ENCODE measurements at places on chromosomes 2 and 18. TPM values are rescaled to one million over a fixed set of nuclear protein-coding genes. Genes with fewer than 3 reads are reported as not detected.

ANKRD62 gene
- total RNA-seq, result not detected

TYMS gene
- not detected for total RNA-seq

COBLL1 gene
- total RNA-seq, result 5.6 TPM

NT5DC4 gene
- total RNA-seq, result not detected

GPAT2 gene
- total RNA-seq, result 11.7 TPM

REG1A gene
- total RNA-seq, result not detected

NT5C1B gene
- total RNA-seq, result not detected

RRM2 gene
- total RNA-seq, result 0.66 TPM

IL36G gene
- not detected for total RNA-seq

CRYGD gene
- not detected for total RNA-seq

TEKT4 gene
- not detected for total RNA-seq

ORMDL1 gene
- total RNA-seq, result 206 TPM

ANO7 gene
- total RNA-seq, result 0.57 TPM

SULT1C3 gene
- not detected for total RNA-seq

MDH1B gene
- total RNA-seq, result 0.30 TPM

GREB1L gene
- not detected for total RNA-seq

ANKRD30BL gene
- total RNA-seq, result 0.39 TPM

UGT1A6 gene
- not detected for total RNA-seq

LYG1 gene
- total RNA-seq, result 3.8 TPM

RAD51AP2 gene
- total RNA-seq, result not detected

FAP gene
- total RNA-seq, result not detected

GKN1 gene
- total RNA-seq, result not detected

KCNF1 gene
- total RNA-seq, result not detected

AQP4 gene
- not detected for total RNA-seq

BOK gene
- not detected for total RNA-seq

ARHGAP15 gene
- 134 TPM for total RNA-seq

MRPS5 gene
- 59.0 TPM for total RNA-seq

PDCD1 gene
- total RNA-seq, result 0.23 TPM

DCDC2C gene
- total RNA-seq, result not detected

THSD7B gene
- not detected for total RNA-seq

DDX18 gene
- 129 TPM for total RNA-seq

Measured in naive thymus-derived CD8-positive, alpha-beta T cell (primary cell).